ENCODE measurements at places on chromosomes 2 and 18.
A peak's percentile ranks its signal among the peaks of the same experiment; 100 is the strongest.

DNA sequence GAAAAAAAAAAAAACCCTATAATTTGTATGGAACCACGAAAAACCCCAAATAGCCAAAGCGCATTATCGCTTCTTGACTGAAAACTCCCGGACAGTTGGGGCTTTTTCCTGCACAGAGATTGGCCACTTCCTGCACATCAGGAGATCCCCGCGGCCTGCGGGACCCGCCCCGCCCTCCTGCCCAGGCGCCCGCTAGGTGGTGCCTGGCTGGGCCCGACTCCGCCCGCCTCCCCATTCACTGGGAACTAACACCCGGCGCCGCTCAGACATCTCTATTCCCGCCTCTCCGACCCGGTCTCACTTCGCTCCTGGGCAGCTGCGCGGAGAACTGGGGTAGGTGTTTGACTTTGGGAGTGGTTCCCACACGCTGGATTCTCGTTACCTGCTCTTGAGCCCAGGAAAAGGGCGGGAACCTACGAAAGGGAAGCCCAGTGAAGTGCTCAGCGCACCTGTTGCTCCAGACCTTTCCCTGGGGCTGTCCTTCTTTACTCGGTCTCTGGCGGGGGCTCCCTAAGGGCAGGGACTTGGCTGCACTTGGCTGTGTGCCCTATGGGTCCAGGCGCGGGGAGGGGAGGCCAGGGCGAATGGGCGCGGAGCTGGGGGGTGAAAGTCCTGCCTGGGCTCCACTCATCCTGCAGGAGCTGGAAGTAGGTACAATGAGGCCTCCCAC, at the start of gene HMSD:
Gene HMSD, plus strand, starts transcription at position 234 of the 670 bp plus-strand sequence. CDS start 4,155 bp downstream, outside the sequence.
- DNase-seq = no peak

GRCh38 chr18:27377251-27377650, 192.1 kb upstream of the CHST9 start:
- DNase-seq = no peak

GRCh38 chr18:44777457-44778192, 96.9 kb downstream of the SETBP1 start:
- no peak for DNase-seq

DNA sequence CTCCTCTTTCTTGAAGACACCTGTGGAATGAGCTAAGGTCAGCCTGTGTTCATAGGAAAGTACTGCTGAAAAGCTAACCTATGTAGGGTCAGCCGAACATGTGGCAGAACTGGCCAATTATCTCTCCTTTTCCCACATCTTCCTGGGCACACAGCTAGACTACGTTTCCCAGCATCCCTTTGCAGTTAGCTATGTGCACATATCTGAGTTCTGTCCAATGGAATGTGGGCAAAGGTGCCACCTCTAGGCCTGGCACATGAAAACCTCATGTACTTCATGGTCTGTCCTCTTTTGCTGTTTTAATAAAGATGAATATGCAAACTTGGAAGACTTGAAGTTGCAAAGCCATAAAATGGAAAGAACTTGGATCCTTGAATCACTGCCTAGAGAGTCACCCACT, 352.6 kb downstream of the TNS1 start:
- DNase-seq = no peak

DNA sequence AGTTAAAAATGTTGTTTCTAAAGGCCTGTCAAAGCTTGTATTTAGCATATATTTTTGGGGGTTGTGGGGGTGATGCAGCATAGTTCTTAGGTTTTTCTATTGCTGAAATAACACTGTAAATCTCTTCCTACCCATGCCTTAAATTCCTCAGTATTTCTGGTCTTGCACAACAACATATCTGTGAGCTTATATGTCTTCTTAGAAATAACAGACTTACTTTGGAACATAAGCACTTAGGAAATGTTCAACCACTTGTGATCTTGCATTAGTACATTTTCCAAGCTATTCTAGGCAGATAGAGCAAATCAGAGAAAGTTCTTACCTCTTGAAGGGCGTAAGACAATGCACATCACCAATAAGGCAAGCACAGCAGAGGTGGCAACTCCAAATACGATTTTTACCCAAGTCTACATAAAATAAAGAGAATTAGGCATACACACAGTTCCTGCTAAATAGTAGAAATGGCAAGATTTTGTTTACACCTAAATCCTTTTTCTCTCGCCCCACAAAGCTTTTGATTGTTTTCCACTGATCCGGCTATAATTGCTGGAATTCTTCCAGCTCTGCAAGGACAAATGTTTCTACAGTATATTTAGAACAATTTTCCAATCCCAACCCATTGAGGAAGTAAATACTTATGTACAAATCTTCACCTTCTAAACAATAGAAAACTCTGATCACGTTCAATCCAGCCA, 512 bp downstream of the FAP start:
- no peak for DNase-seq

DNA sequence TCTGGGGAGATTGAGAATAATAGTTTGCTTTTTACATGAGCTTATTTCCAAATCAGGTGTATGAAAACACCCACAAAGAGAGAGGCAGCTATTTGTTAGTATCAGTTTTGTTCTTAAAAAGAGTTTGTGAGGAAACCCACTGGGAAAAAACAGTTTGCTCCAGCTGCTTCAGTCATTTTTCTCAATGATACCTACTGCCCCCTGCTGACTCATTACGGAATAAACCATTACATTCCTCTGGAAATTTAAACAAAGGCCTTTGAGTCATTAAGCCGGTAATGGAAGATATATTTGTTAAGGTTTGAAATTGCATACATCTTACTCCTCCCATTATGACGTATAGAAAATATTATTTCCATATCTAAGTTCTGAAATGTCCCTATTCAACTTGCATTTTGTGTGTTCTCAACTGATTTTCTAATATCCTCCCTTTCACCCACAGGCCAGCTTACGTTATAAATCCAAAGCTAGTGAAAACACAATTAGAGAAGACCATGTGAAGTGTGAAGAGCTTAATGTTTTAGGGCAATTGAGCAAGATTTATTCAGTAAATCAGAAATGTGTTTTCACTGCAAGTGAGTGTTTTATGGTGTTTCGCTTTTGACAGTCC, 761.6 kb downstream of the DSC3 start:
- no peak for DNase-seq

GRCh38 chr2:43397411-43397810, 171.0 kb upstream of the ZFP36L2 start:
- no peak for DNase-seq

- DNase-seq = no peak
These were observed 42.9 kb upstream of the RFX8 start for GRCh38 chr2:101517758-101518271.

DNA sequence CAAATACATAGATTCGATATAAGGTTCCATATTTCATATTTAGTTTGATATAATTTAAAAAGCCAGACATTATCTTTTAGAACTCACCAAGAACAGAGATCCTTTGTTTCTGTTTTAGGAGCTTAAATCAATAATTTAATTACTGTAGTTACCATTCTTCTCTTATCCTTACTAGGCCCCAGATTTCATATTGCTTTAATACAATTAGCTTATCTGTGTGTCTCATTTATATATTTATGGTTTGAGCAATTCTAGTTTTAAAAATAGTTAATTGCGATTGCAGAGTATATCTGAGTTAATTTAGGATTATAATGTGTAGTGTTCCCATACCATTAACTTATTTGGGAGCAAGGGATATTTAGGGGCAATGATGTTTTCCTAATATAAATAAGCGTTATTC, 558.8 kb upstream of the ZNF804A start:
- DNase-seq = no peak

GRCh38 chr2:181239201-181239799, 217.9 kb upstream of the ITGA4 start:
- no peak for DNase-seq

GRCh38 chr2:149653831-149654445, 66.4 kb upstream of the MMADHC start:
- no peak for DNase-seq

DNA sequence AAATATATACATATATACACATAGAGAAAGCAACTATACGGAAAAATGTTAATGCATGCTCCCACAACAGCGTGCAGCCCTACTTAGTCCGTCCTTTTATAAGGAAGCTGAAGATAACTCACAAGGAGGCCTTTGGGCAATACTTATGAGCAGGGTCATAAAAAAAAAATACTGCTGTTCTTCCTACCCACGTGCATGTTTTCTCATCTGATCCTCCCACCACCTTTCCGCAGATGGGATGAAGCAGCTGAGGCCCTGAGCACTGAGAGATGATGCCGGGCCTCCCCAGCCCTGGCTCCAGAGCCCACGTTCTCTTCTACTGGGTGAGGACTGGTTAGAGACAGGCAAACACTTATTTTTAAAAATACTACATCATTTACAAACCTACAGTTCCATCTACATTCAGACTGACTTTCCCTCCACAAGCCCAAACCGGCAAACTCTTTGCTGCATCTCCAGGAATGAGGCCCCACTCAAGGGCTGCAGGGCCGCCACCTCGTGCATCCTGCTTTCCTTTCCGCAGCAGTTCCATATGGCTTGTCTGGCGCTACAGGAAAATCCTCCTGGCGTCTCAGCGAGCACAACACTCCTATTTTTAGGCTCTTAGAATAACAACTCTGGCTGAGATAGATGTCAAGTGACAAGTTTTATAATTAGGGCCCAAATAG, 41.6 kb downstream of the TBC1D8 start:
- DNase-seq = no peak

GRCh38 chr2:101808006-101808562, 110.6 kb downstream of the MAP4K4 start:
- DNase-seq = no peak

DNA sequence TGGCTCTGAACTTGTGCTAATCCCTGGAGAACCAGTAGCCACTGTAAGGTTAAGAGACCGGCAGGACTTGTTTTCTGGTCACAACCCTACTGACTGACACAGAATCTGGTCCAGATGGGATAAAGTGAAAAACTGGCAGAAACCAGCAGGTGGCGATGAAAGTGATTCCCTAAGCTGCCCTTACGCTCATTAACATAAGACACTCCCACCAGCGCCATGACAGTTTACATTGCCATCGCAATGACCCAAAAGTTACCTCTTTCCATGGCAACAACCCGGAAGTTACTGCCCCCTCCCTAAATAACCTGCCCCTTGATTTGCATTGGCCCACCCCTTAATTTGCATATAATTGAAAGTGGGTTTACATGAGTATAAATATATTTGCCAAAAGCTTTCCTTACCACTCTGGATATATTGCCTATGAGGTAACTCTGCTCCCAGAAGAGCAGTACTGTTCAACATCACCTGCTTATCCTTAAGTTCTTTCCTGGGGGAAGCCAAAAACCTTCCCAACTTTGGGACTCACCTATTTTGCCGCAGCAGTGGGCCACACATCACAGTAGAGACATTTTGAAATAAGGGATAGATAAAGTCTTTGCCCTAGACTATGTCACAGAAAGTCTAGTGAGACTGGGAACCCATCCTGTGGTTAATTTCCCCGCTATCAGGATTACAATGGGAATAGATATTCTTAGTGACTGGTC, 35.8 kb upstream of the AFF3 start:
- DNase-seq = no peak

- no peak for DNase-seq
These were observed 245.8 kb upstream of the EPHA4 start for GRCh38 chr2:221817878-221818277.

GRCh38 chr2:12556762-12557161, 160.0 kb upstream of the TRIB2 start:
- no peak for DNase-seq

GRCh38 chr2:109264595-109265328, 135.8 kb downstream of the SH3RF3 start:
- DNase-seq = peak; percentile 77

DNA sequence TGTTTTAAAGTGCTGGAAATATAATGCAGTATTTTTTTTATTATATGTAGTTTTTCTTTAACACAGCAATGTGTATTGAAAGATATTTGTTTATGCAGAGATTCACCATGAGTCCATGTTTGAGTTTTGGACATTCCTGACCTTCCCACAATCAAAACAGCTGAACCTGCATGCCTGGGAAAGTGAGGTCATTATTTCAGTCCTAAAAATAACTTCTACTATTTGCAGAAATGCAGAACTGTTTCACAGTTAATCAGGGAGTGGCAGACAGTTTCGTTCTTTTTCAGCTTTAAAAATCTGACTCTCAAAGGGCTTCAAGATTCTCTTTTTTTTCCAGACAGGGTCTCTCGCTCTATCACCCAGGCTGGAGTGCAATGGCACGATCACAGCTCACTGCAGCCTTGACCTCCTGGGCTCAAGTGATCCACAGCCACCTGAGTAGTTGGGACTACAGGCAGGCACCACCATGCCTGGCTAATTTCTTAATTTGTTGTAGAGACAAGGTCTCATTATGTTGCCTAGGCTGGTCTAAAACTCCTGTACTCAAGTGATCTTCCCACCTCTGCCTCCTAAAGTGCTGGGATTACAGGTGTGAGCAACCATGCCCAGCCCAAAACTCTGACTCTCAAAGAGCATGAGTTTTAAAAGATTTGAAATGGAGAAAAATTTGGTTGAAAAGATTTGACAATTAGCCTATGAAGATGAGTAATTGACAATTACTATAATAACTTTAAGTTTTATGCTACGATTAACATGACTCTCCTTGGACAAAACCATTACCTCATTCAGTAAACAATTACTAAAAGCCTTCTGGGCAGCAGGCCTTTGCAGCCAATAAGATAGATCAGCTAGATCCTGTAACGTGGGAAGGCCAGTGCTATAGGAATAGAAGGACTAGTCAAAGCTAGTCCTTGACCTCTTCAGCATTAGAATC, 5.0 kb upstream of the MYL12B start:
- no peak for DNase-seq

DNA sequence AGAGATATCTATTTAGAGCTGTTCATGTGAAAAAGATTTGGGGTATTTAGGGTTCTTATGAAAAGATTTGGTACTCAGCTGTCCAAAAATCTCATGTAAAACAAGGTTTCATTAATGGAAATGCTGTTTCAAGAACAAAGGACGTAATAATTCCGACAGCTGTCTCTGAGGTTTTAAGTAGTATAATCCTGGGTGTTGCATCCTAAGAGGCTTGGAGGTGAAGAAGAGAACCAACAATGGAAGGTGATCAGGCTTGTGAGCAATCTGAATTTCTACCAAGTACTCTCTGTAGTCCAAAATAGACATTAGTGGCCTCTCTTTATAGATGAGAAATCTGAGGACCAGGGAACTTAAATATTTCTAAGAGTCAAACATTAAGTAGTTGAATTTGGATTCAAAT, 205.1 kb downstream of the BABAM2 start:
- no peak for DNase-seq

DNA sequence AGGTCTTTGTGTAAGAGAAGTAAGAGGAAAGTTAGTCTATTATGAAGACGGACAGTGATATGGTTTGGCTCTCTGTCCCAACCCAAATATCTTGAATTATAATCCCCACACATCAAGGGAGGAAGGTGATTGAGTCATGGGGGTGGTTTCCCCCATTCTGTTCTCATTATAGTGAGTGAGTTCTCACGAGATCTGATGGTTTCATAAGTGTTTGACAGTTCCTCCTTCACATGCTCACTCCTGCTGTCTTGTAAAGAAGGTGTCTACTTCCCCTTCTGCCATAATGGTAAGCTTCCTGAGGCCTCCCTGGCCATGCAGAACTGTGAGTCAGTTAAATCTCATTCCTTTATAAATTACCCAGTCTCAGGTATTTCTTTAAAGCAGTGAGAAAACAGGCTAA, 67.6 kb downstream of the NEURL3 start:
- no peak for DNase-seq

Data from mesenteric fat pad (tissue), 1 donor.